DND-41 (cell line): ENCODE measurements at places on chromosomes 1 and 21.

- no peak for DNase-seq
Observed at GRCh38 chr1:38806090-38806489, 53.5 kb downstream of the RRAGC start.

GRCh38 chr21:17371450-17371849 lies 141.4 kb upstream of the CXADR start:
- DNase-seq = no peak

GRCh38 chr1:108708691-108709660 lies 3.7 kb upstream of the FNDC7 start:
- DNase-seq = peak; percentile 41

DNA sequence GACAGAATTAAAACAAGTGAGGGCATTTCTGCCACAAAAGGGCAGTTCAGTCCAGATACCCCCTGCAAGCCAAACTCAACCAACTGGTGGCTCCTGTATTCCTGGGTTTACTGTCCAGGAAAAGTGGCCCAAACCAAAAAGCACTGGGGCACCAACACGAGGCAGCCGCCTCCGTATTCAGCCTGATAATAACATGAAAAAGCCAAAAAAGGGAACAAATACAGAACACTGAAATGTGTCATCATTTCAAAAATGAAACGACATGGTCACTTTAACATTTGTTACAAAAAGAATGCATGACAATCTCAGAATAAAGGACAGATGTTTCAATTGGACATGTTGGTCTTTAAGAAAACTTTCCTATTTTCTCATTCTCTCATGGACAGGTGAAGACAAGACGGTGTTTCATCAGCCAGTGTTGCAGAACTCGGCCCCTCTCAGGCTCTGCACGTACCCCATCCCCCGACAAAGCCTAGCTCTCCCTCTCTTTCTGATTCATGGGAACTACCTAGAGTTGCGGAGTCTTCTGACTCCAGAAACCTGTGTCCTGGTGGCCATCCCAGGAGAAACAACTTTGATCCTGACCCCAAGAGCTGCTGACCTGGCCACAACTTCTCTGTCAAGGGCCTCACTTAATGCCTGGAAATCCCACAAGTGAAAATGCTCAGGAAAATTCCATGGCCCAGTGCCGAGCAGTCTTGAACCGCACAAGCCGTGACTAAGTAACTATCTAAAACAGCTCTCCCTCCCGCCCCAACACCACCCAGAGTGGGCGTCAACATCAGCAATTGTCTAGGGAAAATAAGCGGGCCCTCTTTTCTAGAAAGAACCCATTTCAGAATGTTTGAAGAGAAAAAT lies 27.1 kb downstream of the ZBTB17 start:
- no peak for DNase-seq

- no peak for DNase-seq
Observed at GRCh38 chr1:186183219-186183618, 191.8 kb downstream of the TPR start.

- no peak for DNase-seq
Observed at GRCh38 chr1:167185974-167186657, 34.6 kb upstream of the POU2F1 start.

DNA sequence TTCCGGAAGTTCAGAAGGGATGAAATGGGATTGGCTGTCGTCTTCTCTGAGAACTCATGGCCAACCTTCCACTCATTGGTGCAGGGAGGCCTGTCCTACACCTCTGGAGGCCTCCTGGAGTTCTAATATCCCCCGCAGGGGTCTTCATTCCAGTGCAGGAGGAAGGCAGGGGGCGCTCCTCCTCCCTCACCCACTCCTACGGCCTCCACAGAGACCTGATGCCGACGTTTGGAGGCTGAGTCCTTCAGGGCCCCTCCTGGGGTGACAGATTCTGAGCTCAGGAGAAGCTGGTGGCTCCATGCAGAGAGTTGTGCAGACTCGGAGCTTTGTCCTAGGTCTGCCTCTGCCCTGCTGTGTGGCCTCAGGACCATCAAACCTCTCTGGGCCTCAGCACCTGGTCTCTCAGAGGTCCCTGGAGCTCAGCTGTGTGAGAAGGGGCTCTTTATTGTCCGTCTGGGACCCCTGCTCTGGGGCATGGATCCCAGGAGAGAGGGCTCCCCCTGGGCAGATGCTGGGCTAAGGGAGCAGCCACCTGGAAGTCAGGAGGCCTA lies 102.3 kb upstream of the WNT4 start:
- no peak for DNase-seq

GRCh38 chr1:87830432-87830978 lies 501.8 kb downstream of the LMO4 start:
- no peak for DNase-seq

DNA sequence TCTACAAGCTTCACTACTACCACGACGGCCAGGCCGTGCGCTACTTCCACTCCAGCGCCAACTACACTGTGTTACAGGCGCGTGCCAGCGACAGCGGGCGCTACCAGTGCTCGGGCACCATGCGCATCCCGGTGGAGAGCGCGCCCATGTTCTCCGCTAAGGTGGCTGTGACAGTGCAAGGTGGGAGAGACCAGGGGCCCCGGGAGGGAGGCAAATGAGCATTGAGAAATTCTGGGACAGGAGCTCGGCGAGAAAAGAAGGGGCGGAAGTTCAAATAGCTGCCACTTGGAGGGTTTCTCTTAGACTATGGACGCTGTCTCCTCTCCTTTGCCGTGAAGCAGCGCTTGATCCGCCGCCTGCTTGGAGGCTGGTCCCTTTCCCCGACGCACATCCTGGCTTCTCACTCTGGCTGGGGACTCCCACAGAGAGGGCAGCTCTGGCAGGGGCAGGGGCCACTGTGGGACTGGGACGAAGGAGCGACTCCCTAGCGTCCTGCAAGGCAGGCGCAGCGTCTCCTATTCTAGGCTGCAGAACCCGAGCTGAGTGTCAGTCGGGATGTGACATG lies 4.6 kb downstream of the FCRLB start:
- DNase-seq = peak; percentile 8

GRCh38 chr1:39657923-39658485 lies 13.9 kb downstream of the NT5C1A start:
- DNase-seq = peak; percentile 70

- DNase-seq = no peak
Observed at GRCh38 chr1:207412845-207413244, 41.3 kb upstream of the CR2 start.

DNA sequence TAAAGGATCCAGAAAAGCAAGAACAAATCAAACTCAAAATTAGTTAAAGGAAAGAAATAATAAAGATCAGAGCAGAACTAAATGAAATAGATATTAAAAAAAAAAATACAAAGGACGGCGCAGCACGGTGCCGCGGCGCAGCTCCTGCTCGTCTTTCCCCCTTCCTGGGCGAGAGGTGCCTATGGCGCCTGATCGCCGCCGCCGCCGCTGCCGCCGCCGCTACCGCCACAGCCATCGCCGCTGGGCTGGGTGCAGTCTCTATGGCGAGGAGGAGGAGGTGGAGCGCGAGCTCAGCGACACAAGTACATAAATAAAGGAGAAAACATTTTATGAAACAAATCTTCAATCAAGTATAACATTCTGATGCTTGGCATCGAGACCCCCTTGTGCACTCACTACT lies 77.6 kb upstream of the VANGL1 start:
- DNase-seq = no peak

DNA sequence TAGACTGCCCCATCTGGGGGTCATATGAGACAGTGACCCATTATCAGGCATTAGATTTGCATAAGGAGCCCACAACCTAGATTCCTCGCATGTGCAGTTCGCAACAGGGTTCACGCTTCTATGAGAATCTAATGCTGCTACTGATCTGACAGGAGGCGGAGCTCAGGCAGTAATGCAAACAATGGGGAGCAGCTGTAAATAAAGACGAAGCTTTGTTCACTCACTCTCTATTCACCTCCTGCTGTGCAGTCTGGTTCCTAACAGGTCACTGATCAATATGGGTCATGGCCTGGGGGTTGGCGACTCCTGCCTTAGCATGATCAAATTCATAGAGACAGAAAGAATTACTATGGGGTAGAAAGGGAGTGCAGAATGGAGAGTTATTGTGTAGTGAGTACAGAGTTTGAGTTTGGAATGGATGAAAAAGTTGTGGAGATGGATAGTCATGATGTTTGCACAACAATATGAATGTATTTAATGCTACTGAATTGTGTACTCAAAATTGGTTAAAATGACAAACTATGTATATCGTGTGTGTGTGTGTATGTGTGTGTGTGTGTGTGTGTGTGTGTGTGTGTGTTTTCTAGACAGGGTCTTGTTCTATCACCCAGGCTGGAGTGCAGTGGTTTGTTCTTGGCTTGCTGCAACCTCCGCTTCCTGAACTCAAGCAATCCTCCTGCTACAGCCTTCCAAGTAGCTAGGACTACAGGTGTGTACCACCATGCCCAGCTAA lies 42.2 kb downstream of the BTF3L4 start:
- DNase-seq = no peak

GRCh38 chr1:67732750-67733151 lies 47.8 kb downstream of the GADD45A start:
- peak; percentile 83 for DNase-seq

DNA sequence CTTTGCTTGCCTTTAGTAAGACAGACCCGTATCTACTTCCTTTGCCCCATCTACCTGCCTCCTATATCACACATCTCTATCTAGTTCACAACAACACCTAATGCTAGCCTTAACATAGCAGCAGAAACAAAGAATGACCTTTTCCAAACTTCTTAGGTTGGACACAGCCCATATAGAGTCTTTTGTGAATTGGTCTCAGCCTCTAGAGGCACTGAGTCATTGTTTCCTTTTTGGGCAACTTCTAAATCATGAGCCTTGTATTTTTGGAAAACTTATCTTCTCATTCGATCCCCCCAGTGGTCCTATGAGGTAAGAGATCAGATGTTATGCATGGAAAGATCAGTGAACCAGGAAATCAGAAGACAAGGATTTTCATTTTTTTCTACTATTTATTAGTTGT lies 679.4 kb upstream of the USP24 start:
- no peak for DNase-seq

- no peak for DNase-seq
Observed at GRCh38 chr1:159675046-159675445, 39.3 kb downstream of the CRP start.

DNA sequence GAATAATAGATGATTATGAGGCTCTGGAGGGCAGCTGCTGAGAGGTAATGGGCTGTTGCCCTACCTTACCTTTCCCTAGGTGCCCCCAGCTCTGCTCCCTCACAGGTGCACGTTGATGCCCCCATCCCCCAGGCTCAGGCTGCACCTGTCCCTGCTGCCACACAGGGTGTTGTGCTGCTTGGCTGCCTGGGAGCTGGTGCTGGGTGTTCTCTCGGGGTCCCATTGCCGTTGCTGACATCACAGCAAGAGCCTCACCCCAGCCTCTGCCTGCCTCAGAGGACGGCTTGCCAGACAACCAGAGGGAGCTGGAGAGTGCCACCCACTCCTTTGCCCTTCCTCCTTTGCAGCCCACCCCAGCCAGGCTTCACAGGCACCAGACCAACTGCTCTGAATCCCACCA lies 31.4 kb upstream of the DMBX1 start:
- DNase-seq = no peak

DNA sequence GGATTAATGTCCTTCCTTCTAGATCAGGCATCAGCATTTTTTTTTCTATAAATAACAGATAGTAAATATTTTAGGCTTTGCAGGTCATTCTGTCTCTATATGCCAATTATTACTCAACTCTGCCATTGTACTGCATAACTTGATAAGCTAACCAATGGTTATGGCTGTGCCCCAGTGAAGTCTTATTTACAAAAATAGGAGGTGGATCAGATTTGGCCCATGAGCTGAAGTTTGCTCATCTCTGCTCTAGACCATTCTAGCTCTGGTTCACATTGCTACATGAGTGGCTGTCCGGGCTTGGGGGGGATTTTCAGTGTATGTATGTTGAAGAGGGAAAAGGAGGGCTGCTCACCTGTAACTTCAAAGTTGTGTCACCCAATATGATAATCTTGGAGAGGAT lies 10.1 kb downstream of the RAB7B start:
- DNase-seq = no peak

DNA sequence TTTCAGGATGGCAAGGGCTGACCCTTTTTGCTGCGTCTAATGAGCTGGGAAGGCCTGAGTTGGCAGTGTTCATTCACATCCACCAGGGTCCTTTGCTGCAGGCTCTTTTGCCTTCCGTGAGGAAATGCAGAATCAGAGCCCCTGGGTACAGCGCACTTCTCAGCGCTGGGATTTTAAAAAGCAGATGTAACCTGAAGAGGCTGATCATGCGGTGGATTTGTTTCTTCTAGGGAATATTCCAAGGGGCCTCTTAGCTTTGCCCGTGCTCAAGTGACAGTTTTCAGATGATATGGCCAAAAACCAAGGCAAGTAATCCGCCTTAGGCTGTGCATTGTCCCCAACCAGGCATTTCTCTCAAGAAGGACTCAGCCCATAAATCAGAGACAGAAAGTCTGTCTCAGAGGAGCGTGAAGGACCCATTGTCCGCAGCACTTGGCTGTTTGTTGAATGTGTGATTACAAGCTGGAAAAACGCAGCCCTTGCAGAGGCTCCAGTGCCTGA lies 237.6 kb downstream of the PTPRC start:
- no peak for DNase-seq

GRCh38 chr1:32216566-32216965 lies 5.6 kb downstream of the TMEM234 start:
- DNase-seq = no peak

DNA sequence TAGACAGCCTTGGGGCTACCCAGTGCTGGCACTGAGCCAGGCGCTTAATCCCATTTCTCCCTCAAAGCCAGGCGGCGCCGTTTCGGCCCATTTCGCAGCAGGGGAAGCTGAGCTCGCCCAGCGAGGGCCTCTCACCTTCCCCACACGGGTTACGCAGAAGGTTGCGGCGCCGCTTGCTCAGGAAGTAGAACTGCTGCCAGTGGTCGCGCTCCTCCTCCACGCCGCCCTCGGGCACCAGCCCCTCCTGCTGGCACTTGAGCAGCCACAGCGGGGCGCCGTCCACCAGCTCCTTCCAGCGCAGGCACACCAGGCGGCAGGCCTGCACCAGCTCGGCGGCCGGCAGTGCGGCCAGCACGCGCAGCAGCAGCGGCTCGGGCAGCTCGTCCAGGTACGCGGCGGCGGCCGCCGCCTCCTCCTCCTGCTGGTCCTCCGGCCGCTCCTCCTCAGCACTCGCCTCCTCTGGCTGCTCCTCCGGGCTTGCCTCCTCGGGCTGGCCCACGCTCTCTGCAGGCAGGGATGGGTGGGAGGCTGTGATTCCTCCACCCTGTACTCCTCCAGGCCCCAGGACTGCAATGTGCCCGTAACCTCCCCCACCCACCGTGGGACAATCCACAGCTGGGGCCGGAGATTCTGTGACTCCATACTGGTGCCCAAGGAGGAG lies 3.8 kb downstream of the FBXO2 start:
- peak; percentile 44 for DNase-seq

DNA sequence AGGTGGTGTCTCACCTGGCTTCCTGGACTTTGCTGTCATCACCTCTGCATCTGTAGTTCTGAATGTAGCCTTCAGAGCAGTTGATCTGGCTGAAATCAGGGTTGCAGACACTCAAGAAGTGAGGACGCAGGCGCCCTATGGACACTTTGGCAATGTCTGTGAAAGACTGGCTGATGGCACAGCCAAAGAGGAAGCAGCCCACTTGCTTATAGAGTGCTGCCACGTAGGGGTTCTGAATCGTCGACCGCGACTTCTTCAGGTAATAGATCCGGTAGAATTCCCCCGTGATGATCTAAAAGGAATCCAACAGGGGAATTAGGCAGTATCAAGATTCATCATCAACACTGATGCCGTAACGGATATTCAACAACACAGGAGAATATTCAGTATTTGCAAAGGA lies 55.1 kb downstream of the PLPP3 start:
- DNase-seq = no peak

- DNase-seq = no peak
Observed at GRCh38 chr1:67004176-67004575, 49.8 kb downstream of the SLC35D1 start.

GRCh38 chr21:29245104-29245643 lies 53.5 kb upstream of the BACH1 start:
- DNase-seq = no peak
